Caco-2 (cell line): ENCODE measurements at places on chromosomes 11 and 22. TPM values are rescaled to one million over a fixed set of nuclear protein-coding genes. Genes with fewer than 3 reads are reported as not detected.

GRCh38 chr11:8773916-8774539, 91.4 kb downstream of the RPL27A start:
- no peak for DNase-seq

The TPBGL gene
- 0.18 and 0.19 TPM in 2 replicates for total RNA-seq

DNA sequence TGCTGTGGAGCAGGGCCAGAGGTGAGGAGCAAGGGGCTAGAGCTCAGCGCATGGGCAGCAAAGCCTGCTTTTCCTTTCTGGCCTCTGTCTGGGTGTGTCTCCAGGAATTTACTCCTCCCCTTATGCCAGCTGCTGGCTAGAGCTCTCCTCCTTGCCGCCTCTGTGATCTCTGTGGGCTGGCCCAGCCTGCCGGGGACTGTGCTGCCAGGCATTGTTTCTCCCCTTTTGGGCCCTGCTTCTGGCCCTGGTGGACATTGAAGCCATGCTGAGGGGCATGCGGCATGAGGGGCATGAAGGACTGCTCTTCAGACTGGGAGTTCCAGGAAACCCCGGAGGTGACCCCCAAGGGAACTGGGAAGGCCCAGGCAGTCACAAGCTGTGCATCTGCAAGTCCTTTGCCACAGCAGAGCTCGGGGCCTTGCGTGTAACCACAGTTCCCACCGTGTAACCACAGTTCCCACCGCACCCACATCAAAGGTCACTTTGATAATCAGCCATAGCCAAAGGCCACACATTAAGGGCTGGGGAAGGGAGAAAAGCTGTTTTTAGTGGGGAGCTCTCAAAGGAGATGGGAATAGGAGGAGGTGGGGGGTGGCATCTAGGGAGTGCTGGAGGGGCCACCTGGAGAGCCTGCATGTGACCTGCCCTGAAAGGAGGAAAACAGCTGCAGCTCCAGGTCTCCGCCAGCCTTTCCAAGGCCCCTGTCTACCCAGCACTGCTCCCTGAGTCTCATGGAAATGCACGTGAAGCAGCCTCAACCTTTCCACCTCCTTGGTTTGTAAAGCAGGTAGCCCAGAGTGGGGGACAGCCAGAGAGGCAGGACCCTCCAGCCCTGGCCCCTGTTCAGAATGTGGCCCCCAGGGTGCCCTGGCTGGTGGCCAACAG, 62.3 kb downstream of the PPFIBP2 start:
- peak; percentile 52 for DNase-seq

GRCh38 chr11:10544491-10545465, 3.8 kb upstream of the RNF141 start:
- no peak for DNase-seq

DNA sequence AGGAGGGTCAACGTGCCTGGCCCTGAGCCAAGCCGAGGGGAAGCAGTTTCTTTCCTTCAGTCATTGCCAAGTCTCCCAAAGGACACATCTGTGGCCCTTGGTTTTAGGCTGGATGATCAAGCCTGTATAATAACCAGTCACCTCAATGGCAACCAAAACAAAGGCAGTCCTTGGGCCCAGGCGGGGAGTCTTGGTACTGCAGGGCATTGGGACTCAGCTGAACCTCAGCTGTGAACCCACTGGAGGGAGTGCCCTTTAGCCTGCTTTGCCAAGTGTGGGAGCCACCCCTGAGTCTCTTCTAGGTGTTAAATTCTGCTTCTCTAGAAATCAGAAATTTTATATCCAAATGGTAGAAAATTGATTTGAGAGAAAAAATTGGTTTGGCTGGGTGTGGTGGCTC, 36.9 kb downstream of the CPT1A start:
- peak; percentile 33 for DNase-seq

DNA sequence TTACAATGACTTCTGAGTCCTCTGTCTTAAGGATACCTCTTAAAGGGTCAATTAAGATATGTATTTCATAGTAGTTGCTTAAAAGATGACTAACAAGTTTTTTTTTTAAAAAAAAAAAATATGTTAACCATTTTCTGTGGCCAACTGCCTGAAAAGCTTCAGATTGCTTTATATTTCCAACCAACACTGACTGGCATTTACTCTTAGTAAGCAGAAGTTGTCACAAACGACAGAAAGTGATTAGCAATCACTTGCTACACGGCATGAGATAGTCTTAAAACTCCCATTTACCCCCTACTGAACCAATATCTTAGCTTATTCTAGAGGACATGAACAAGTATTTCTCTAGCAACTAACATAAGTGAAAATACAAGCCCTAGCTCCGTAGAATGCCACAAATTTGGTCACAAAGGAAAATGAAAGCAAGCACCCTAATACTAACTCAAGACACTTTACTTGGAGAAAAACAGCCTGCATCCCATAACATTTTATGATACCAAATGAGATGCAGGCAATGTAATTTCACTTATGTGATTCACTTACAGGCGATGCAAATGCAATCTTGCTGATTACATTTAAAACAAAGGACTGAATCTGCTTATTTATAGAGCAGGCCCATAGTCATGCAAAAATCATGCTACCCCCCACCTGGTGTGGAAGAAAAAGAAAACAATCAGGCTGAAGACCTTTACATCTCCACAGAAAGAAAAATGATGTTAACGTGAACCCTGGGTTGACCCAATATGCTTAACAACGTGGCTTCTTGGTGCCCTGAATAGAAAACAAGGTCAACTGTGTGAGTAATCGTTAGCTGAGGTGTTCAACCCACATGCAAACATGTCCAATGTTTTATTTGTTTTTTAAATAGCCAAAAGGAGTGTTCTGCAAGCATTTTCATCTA, 25.7 kb downstream of the MPPED2 start:
- no peak for DNase-seq

- DNase-seq, result no peak
Measured at GRCh38 chr22:43521716-43522115, 109.9 kb downstream of the MPPED1 start.

The PLEKHA7 gene
- total RNA-seq, result 57.6 and 59.7 TPM in 2 replicates

The KREMEN1 gene
- total RNA-seq, result 28.7 and 29.7 TPM in 2 replicates

The OR5B17 gene
- total RNA-seq, result not detected in 2 replicates

- no peak for DNase-seq
Measured at GRCh38 chr22:37030560-37031281, 11.2 kb downstream of the MPST start.
